ENCODE measurements at places on chromosomes 1 and 21. TPM values are rescaled to one million over a fixed set of nuclear protein-coding genes. Genes with fewer than 3 reads are reported as not detected.

Gene SMCP
- not detected for total RNA-seq

Gene RNU1-4
- total RNA-seq: under 0.01 TPM

Gene VWA1
- 5.0 TPM for total RNA-seq

Gene OR2T35
- not detected for total RNA-seq

Gene PLD5
- not detected for total RNA-seq

Gene CFHR3
- not detected for total RNA-seq

Gene PAPPA2
- total RNA-seq: under 0.01 TPM

Gene NMNAT1
- total RNA-seq: 13.3 TPM

Gene TAS1R1
- not detected for total RNA-seq

Gene GJB4
- total RNA-seq: not detected

Gene NR1I3
- not detected for total RNA-seq

Gene TENT5C
- 0.79 TPM for total RNA-seq

Gene CHIA
- not detected for total RNA-seq

Gene FMO1
- total RNA-seq: not detected

Gene C1orf94
- total RNA-seq: not detected

Gene TMPRSS3
- total RNA-seq: not detected

Gene TRAF3IP3
- total RNA-seq: not detected

Gene SLAMF6
- not detected for total RNA-seq

Gene FHL3
- 7.7 TPM for total RNA-seq

Gene GPR157
- 2.6 TPM for total RNA-seq

Gene RHOU
- total RNA-seq: 29.8 TPM

Gene CD5L
- total RNA-seq: not detected

Gene ST3GAL3
- total RNA-seq: 7.2 TPM

Gene GCSAML
- not detected for total RNA-seq

Gene PCNX2
- 0.20 TPM for total RNA-seq

Gene PRR9
- not detected for total RNA-seq

Gene CFHR5
- not detected for total RNA-seq

Gene KRTAP13-2
- not detected for total RNA-seq

Gene KCNK1
- under 0.01 TPM for total RNA-seq

Gene RAP1GAP
- total RNA-seq: under 0.01 TPM

Gene UTS2
- not detected for total RNA-seq

Gene FAM167B
- total RNA-seq: 0.79 TPM

Gene HES2
- 19.8 TPM for total RNA-seq

Gene OR2L5
- total RNA-seq: not detected

Gene CHI3L1
- not detected for total RNA-seq

Gene HAO2
- total RNA-seq: not detected

Gene LRIF1
- total RNA-seq: 8.5 TPM

Gene KRTAP12-2
- not detected for total RNA-seq

Gene RPE65
- total RNA-seq: not detected

Gene NUDT17
- total RNA-seq: 3.1 TPM

Gene IL20
- not detected for total RNA-seq

Gene PMF1
- total RNA-seq: 45.8 TPM

Gene MNDA
- total RNA-seq: not detected

Gene KRTAP11-1
- total RNA-seq: not detected

Gene CD101
- 0.44 TPM for total RNA-seq

Gene ASAP3
- total RNA-seq: 3.4 TPM

Gene TXNIP
- total RNA-seq: 81.9 TPM

Gene SPRR2F
- not detected for total RNA-seq

Measured in lung microvascular endothelial cell (primary cell).